Naive B cell (primary cell): ENCODE measurements at places on chromosomes 5 and 9. TPM values are rescaled to one million over a fixed set of nuclear protein-coding genes. Genes with fewer than 3 reads are reported as not detected.
A peak's percentile ranks its signal among the peaks of the same experiment; 100 is the strongest.

DNA sequence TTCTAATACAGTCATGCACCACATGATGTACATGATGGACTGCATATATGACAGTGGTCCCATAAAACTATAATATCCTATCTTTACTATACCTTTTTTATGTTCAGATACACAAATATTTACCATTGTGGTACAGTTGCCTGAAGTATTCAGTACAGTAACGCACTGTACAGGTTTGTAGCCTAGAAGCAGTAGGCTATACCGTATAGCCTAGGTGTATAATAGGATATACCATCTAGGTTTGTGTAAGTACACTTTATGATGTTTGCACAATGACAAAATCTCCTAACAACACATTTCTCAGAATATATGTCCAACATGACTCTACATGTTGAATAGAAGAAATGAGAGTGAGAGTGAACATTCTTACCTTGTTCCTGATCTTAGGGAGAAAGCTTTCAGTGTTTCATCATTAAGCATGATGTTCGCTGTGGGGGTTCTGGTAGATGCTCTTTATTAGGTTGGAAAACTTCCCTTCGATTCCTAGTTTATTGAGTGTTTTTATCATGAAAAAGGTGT is 31.8 kb downstream of the AMBP start:
- H3K27ac ChIP-seq = no peak overlapping the region
- peaks cover 8% of the 10 kb centered on the region for H3K36me3 ChIP-seq
- no peak for DNase-seq
- H3K4me1 ChIP-seq = no peaks in the 10 kb centered on the region

- DNase-seq = no peak
- H3K36me3 ChIP-seq = no peaks in the 10 kb centered on the region
- H3K27ac ChIP-seq = no peak overlapping the region
- no peaks in the 10 kb centered on the region for H3K27me3 ChIP-seq
- no peaks in the 10 kb centered on the region for H3K4me1 ChIP-seq
- no peak overlapping the region for H3K4me3 ChIP-seq
These were observed 559.0 kb upstream of the RGMB start for GRCh38 chr5:98214240-98215051.

RANBP17 gene
- polyA plus RNA-seq = not detected

DNA sequence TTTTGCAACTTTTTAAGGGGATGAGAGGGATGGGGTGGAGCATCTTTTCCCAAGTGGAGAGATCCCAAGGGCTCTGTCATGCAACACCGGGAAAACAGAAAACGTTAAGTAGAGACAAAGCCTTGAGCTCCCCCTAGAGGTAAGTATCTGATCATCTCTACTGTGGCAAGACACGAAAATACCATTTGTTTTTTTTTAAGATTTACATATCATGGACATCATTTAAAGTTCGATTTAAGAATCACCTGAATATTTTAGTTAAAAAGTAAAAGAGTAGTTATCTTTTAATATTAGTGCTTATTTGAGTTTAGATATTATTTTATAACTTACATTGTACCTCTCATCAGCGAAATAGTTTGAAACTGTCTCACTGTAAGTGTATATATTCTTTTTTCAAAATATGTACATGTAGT is 200.4 kb downstream of the LRRC70 start:
- peak; percentile 14 for DNase-seq
- no peak overlapping the region for H3K4me3 ChIP-seq
- H3K4me1 ChIP-seq = no peaks in the 10 kb centered on the region
- no peak overlapping the region for H3K27ac ChIP-seq
- H3K36me3 ChIP-seq = no peaks in the 10 kb centered on the region
- no peaks in the 10 kb centered on the region for H3K27me3 ChIP-seq

DNA sequence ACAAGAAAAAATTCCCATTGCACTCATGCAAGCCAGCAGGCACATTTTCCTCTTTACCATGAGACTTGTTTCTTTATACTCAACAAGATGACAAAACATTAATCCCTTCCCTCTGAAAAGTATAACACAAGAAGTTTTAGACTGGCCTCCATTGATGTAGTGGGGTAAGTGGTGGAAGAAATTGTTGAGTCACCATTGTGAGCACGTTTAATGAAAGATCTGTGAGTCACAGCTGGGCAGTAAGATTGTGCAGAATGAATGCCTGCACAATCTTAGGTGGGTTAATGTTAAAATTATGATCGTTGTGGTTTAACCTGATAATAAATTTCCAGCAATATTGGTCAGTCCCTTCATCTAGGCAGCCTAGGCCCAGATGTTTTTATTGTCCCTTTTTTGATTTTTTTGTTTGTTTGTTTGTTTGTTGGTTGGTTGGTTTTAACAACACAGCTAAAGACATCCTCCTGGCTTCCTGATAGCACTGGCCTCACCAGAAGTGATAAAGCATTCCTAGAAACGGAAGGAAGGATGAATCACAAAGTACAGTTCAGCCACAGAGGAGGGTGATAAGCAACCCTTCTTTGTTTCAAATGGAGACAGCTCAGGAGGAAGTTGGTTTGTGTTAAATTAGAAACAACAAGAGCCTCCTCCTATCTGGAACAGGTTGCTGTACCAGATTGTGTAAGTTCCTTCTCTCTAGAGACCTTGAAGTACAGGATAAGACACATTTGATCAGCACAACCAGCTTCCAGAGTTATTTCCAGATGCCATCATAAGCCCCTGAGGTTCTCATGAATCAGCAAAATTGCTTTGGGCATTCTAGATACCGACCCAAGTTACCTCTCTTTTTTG is 40.3 kb downstream of the SLC24A2 start:
- no peak overlapping the region for H3K27ac ChIP-seq
- H3K27me3 ChIP-seq = no peaks in the 10 kb centered on the region
- no peak overlapping the region for H3K4me3 ChIP-seq
- no peak for DNase-seq

GRCh38 chr5:133757396-133757945 is 145.1 kb upstream of the FSTL4 start:
- DNase-seq = no peak
- H3K4me3 ChIP-seq = no peak overlapping the region
- no peak overlapping the region for H3K27ac ChIP-seq
- H3K36me3 ChIP-seq = peaks cover 7% of the 10 kb centered on the region
- peaks cover 21% of the 10 kb centered on the region for H3K4me1 ChIP-seq
- peaks cover 19% of the 10 kb centered on the region for H3K27me3 ChIP-seq

DNA sequence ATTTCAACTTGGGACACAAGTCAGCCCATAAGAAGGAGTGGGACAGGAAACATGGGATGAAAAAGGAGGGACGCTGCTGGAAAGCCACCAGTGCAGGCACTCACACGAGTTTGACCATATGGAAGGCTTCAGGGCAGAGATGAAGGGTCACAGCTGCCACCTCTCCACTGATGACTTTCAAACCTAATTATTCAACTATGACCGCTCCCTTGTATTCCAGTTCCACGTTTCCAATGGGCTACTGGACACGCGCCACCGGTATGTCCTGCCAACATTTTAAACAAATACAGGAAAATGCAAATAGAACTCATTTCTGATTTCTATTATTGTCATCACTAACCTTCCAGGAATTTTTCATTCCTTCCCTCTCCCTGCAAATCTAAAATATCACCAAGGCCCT is 134.7 kb downstream of the SLC1A3 start:
- H3K27ac ChIP-seq = peak overlapping the region; percentile 23
- H3K4me1 ChIP-seq = peaks cover 24% of the 10 kb centered on the region
- DNase-seq = no peak
- no peaks in the 10 kb centered on the region for H3K36me3 ChIP-seq
- H3K27me3 ChIP-seq = peaks cover 10% of the 10 kb centered on the region

AHRR gene
- polyA plus RNA-seq = 0.09 TPM

- no peak overlapping the region for H3K4me3 ChIP-seq
- peaks cover 9% of the 10 kb centered on the region for H3K4me1 ChIP-seq
- no peak for DNase-seq
- H3K36me3 ChIP-seq = no peaks in the 10 kb centered on the region
- no peak overlapping the region for H3K27ac ChIP-seq
These were observed 43.3 kb downstream of the DOCK8 start for GRCh38 chr9:257957-258356.

DNA sequence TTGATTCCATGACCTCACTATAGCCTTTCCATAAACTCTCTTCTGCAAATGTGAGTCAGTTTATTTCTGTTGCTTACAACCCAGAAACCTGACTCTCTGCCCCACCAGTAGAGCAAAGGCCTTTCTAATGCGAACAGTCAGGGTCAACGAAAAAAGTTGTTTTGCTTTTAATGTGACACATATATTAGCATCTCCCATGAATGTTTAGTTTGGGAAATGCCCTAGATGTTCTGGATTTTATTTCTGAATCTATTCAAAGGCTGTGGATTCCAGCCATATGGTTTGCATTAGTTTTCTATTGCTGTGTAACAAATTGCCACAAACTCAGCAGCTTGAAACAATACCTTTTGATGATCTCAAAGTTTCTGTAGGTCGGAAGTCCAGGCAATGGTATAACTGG is 193.5 kb downstream of the GNA14 start:
- H3K36me3 ChIP-seq = no peaks in the 10 kb centered on the region
- H3K27ac ChIP-seq = no peak overlapping the region
- H3K27me3 ChIP-seq = no peaks in the 10 kb centered on the region
- peaks cover 14% of the 10 kb centered on the region for H3K4me1 ChIP-seq
